Karpas-422 (cell line): ENCODE measurements at places on chromosomes 3 and 15.
A peak's percentile ranks its signal among the peaks of the same experiment; 100 is the strongest.

- no peak for DNase-seq
Observed at GRCh38 chr3:122755491-122755890, 38.1 kb downstream of the HSPBAP1 start.

DNA sequence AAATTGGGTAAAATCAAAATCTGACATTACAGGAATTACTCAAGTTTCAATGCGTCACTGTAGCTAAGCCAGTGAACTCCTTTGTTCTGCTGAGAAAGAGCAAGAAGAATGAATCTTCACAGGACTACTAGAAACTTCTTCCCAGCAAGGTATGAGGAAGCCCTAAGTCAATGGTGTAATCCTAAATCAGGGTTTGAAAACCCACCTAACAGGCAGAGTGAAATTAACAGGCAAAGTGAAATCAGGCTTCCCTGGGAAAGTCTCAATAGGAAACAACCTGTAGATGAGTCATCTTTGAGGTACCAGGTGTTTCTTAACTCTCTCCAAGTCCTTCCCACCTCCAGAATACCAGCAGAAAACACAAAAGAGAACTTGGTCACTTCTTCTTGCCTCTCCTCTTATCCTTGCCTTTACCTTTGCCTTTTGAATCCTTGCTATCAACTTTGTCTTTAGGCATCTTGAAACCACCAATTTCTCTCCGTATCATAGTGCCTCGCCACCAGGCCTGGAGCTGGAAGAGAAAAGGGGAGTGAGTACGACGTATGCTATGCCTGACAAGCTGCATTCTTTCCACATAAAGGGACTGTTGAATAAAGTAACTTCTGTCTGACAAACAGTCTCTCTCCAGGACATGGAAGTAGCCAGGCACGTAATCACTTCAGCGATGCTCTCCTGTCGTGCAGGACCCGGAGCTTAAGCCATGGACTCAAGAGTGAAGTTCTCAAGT is 60.6 kb upstream of the RPL35A start:
- DNase-seq = no peak

DNA sequence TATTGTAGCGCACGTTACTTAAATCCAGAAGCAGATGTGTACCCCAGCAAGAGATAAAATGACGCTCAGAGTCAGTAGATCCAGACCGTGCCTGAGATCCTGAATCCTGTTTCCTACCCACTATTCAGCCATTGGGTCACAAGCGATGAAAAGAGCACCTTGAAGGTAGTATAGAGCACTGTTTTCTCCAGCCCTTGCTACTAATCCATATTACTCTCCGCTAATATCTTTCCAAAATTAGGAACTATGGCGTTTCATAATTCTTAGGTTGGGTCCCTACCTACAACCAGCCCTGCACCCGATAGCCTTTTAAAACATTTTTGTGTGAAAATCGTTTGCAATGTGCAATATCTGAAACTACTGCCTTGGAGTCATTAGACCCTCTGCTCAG is 596 bp downstream of the BTD start:
- no peak for DNase-seq

- DNase-seq = peak; percentile 57
Observed at GRCh38 chr15:50879016-50879617, 29.4 kb upstream of the AP4E1 start.

DNA sequence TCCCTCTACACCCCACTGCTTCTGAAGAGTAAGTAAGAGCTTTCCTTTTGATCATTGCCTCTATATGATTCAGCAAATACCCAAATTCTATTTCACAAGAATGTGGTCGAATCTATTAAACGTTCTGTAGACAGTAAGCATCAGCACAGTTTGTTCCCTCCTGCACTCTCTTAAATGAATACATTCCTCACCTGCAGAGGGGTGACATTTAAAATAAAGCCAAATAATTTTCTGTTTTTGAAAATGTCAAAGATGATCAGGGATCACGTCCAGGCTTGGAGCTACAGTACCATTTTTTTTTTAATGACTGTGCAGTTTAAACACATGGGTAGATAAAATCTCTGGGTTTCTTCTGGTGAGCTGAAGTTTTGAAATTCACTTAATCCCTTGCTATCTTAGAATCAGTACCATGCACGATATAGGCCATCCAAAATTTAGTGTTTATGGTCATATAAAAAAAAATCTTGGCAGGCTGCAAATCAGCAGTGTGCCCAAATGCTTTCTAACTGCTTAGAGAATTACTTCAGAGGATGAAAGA is 12.8 kb downstream of the PYDC2 start:
- no peak for DNase-seq

DNA sequence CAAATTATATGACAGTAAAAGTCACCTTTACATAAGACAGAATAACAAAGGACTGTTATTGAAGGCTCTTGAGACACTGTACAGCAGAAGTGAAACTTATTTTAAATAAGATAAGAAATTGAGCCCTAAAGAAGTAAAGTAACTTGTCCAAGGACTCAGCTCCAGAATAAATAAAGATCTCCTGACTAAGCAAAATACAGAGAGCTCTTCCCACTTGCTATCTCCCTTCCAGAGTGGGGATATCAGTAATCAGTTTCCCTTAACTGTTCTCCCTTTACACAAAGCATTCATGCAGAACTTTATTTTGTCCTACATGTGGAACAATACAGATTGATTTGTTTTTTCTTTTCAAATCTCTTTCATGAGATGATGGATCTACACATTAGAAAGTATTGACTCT is 129.5 kb upstream of the BHLHE40 start:
- DNase-seq = no peak

- DNase-seq = no peak
Observed at GRCh38 chr15:63372018-63372705, 9.5 kb downstream of the CA12 start.

GRCh38 chr3:137692803-137693431 is 71.2 kb upstream of the SOX14 start:
- peak; percentile 76 for DNase-seq

DNA sequence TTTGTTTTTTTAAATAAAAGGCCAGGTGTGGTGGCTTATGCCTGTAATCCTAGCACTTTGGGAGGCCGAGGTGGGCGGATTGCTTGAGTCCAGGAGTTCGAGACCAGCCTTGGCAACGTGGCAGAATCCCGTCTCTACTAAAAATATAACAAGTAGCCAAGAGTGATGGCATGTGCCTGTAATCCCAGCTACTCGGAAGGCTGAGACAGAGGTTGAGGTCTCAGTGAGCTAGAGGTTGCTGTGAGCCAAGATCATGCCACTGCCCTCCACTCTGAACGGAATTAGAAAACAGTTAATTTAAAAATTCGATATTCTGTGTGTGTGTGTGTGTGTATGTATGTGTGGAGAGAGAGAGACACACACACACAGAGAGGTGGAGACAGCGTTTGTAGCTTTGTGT is 58.8 kb downstream of the TCF12 start:
- DNase-seq = no peak

DNA sequence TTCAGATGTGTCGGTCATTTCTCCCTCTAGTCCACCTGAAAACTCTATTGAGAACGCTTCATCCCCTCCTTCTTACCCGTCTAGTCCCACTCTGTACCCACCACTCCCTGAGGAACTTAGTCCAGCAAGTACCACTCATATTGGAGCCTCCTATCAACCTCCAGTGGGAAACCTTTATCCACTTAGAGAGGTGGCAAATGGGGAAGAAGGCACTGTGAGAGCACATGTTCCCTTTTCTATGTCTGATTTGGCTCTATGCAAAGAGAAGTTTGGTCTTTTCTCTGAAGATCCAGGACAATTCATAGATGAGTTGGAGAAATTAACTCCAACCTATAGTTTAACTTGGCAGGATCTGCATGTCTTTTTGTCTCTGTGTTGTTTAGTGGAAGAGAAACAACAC is 17.0 kb upstream of the RPN1 start:
- DNase-seq = no peak

DNA sequence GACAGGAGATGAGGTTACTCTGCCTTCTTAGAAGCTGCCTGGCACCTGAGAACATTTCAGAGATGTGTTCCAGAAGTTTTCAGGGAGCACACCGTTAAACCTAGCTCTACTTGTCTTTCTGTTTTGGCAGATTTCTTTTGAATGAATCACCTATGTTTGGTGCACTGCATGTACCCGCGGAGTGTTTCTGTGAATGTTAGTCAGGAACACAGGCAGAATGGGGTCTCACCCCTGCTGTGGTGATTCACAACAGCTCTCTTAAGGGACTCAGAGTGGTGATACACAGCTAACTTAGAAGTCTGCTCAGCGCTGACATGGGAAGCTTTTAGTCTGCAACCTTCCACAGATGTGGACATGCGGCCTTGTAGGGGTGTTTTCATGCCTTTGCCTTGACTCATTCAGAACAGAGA is 24.0 kb downstream of the TSEN2 start:
- DNase-seq = no peak

- no peak for DNase-seq
Observed at GRCh38 chr15:60973637-60974415, 255.3 kb downstream of the RORA start.

- no peak for DNase-seq
Observed at GRCh38 chr15:62901087-62901486, 141.5 kb upstream of the TPM1 start.

- DNase-seq = no peak
Observed at GRCh38 chr3:83946554-83946953, 1012.2 kb upstream of the CADM2 start.

DNA sequence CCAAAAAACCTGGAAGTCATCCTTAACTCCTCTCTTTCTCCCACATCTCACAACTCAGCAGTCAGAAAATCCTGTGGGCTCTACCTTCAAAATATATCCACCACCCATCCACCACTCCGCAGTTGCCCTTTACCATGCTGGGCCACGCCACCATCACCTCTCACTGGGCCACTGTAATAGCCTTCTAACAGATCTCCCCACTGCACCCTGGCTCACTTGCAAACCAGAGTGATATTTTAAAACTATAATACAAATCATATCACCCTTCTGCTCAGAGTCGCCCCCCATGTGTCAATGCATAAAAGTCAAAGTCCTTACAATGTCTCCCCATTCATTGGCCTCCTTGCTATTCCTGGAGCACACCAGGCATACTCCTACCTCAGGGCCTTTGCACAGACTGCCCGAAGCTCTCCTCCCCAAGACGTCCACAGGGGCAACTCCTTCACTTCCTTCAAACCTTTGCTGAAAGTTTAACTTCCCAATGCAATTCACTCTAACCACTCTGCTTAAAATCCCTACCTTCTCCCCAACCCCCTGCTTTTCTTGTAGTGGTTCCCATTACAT is 1.5 kb upstream of the LIPC start:
- DNase-seq = no peak

- DNase-seq = no peak
Observed at GRCh38 chr3:32817558-32818228, at the start of gene TRIM71. Gene TRIM71 (plus strand): TSS chr3:32817997. CDS start chr3:32818081, 84 bp downstream.

- DNase-seq = peak; percentile 55
Observed at GRCh38 chr15:78415284-78415683, 22.7 kb upstream of the IREB2 start.

GRCh38 chr3:124248471-124249028 is 256.6 kb upstream of the ROPN1 start:
- DNase-seq = no peak

DNA sequence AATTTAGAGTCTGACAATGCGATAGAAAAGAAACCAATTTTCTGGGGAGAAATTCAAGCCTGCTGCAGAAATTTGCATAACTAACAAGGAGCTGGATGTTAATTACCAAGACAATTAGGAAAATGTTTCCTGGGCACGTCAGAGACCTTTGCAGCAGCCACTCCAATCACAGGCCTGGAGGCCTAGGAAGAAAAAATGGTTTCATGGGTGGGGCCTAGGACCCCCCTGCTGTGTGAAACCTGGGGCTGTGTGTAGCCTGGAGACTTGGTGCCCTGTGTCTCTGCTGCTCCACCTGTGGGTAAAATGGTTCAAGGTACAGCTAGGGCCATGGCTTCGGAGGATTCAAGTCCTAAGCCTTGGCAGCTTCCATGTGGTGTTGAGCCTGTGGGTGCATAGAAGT is 837.9 kb downstream of the OTOL1 start:
- no peak for DNase-seq

DNA sequence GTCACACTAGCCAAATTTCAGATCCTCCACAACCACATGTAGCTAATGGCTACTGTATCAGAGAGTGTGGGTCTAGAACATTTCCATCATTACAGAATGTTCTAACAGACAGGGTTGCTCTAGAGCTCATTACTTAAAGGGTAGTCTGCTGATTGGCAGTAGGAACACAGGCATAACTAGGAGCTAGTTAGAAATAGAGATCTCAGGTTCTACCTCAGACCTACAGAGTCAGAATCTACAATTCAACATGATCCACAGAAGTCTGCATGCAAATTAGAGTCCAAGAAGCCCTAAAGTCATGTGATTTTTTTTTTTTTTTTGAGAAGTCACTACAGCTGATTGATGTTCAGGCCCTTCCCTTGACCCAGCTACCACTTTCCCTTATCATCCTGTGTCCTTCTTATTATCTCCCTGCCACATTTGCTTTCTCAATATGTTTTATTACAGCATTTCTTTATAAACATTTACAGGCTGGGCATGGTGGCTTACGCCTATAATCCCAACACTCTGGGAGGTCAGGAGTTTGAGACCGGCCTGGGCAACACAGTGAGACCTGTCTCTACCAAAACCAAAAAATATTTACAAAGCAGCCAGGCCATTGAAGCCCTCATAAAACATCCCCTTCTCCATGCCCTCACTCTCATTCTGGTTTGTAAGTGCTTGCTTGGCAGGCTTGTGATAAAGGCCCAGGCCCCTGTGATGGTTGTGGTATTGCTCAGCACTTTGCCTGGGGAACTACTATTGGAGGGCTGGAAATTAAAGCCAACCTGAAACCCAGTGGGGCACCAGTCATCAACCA is 3.8 kb upstream of the ABHD5 start:
- DNase-seq = no peak

GRCh38 chr3:168476360-168476980 is 380.7 kb upstream of the GOLIM4 start:
- DNase-seq = no peak

GRCh38 chr3:56222866-56223265 is 245.4 kb downstream of the ERC2 start:
- DNase-seq = no peak

DNA sequence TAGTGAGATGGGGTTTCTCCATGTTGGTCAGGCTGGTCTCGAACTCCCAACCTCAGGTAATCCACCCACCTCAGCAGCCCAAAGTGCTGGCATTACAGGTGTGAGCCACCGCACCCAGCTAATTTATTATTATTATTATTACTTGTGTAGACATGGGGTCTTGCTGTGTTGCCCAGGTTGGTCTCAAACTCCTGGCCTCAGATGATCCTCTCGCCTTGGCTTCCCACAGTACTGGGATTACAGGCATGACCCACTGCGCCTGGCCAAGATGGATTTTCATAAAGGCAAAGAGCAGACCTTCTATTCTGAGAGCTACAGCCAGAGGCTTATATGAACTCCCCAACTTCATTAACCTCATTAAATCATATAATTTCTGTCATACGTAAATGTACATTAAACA is 17.2 kb downstream of the PTPN9 start:
- DNase-seq = no peak

- DNase-seq = no peak
Observed at GRCh38 chr3:61600195-61600594, 38.8 kb downstream of the PTPRG start.
